ENCODE measurements at places on chromosomes 7 and 10.

DNA sequence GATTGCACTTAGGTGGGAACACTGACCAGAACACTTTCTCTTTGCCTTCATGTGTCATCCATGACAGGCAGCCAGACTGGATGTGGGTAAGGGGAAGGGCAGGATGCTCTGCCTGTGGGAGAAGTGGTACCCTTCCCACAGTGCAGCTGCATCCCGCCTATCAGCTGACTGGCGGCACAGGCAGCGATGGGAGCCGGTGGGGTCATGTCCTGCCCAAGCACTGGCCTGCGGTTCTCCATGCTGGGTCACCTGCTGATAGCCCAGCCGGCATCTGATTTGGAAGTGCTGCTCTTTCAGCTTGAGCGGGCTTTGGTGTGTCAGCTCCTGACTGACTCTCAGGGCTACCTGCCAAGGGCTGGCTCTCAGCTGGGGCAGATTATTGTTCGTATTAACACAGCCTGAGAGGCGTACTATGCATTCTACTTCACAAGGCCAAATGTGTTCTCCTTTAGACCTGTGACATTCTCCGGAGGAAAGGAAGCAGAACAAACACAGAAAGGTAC lies 105.2 kb upstream of the PDLIM1 start:
- DNase-seq = no peak

GRCh38 chr7:151836927-151837205 lies 40.0 kb downstream of the PRKAG2 start:
- DNase-seq = no peak

- no peak for DNase-seq
These were observed 41.7 kb downstream of the NPY start for GRCh38 chr7:24325708-24326107.

DNA sequence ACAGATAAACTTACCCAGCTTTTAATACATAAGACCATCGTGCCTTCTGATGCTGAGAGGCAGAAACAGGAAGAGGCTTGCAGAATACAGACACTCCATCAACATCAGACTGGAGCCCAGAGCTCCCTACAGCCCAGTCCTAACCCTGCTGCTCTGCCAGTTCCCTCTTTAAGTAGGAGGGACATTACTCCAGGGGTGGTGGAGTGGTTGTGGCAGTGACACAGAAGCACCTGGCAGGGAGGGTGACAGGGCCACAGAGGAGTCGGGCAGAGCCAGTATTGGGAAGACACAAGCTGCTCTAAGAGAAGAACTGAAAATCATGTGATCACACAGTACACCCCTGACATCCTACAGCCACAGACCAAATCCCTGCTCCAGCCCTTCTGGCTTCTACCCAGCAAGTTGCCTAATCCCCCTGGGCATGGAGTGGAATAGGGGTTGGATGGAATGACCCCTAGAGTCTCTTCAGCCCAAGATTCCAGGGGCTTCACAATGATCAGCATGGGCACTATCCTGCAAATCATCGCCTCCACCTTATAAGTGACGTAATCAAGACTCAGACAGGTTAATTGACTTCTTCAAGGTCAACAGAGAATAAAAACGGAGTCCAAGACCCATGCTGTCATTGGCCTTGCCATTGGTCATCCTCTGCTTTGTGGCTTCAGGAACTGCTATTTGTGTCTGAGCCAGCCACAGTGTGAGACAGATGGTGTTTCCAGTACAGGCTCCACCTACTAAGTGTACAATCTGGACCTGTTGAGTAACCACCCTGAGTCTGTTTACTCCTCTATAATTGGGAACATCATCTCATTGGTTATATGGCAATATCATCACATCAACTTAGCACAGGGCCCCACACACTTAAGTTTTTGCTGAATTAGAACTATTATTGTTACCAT lies 61.1 kb upstream of the ZMIZ1 start:
- DNase-seq = no peak

DNA sequence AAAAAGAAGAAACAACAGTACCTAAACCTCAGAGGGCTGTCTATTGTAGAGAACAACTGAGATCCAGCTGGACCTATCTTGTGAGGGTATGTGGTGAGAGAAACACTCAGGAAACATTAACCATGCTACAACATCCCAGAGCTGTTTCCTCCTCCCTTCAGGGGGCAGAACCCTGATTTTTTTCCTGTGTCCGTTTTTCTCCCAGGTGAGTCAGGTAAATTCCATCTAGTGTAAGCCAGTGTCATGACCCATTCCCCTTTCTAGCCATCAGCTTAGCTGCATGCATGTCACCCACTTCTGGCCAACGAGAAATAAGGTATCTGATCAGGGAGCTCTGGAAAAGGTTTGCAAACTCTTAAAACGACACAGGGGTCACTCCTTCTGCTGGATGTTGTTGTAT lies 103.8 kb downstream of the DNMBP start:
- DNase-seq = no peak

- no peak for DNase-seq
These were observed 20.5 kb upstream of the DMTF1 start for GRCh38 chr7:87131771-87132170.

GRCh38 chr10:120511165-120511564 lies 54.1 kb downstream of the PLPP4 start:
- DNase-seq = no peak

GRCh38 chr7:83791737-83792136 lies 142.8 kb upstream of the SEMA3E start:
- no peak for DNase-seq

DNA sequence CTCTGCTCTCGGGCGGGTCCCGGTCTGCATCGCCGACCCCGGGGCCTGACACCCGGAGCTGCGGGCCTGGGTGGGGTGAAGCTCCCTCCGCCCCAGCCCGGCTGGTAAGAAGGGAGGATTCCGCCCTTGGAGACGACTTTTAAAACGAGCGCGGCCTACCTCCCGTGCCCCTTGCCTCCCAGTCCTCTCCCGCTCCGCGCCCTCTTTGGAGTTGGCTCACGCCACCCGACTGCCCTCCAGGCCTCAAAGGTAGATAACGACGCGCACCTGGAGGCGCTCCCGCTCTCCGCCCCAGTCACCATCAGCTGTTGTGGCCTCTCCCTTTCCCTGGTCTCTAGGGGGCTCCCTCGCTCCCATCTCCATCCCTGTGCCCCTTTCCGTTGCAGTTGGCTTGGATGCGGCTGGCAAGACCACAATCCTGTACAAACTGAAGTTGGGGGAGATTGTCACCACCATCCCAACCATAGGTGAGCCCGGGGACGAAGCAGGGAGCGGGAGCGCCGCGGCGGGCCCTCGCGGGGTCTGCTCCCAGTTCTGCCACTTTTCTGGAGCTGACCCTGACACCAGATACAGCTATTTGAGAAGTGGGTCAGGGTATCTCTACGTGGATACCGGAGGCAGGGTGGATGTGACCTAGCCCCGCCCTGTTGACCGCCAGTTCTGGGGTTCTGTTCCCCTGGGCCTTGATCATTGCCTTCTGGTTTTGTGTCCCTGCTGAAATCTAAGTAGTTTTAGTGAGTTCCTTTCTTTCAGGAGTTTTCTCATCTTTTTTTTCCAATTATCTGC lies 679 bp downstream of the ARF5 start:
- DNase-seq = no peak

- DNase-seq = no peak
These were observed 46.8 kb downstream of the DOCK4 start for GRCh38 chr7:112159351-112159750.

- no peak for DNase-seq
These were observed 74.9 kb downstream of the KCNMA1 start for GRCh38 chr10:77562742-77563141.

DNA sequence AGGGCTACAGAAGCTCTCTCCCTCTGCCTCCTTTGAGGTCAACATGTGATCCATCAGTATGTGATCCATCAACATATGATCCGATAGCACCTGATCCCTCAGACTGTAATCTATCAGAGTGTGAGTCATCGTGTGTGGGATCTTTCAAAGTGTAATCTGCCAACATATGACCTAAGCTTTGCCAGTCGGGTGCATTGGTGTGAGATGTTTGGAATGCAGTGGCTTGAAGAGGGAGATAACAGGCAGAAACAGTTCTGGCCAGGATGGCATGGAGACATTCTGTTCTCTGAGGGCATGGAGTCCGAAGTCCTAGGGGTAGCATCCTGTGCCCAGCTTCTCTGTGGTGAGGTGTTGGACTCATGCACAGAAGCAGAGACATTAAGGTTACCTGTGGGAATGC lies 217.7 kb upstream of the ETV1 start:
- no peak for DNase-seq
